ENCODE measurements at places on chromosomes 6 and 20.

GRCh38 chr6:16991981-16992629 is 109.7 kb upstream of the STMND1 start:
- no peak for DNase-seq

GRCh38 chr6:47785182-47785581 is 3.4 kb downstream of the OPN5 start:
- no peak for DNase-seq

GRCh38 chr6:11292091-11292490 is 59.6 kb upstream of the NEDD9 start:
- DNase-seq: no peak

DNA sequence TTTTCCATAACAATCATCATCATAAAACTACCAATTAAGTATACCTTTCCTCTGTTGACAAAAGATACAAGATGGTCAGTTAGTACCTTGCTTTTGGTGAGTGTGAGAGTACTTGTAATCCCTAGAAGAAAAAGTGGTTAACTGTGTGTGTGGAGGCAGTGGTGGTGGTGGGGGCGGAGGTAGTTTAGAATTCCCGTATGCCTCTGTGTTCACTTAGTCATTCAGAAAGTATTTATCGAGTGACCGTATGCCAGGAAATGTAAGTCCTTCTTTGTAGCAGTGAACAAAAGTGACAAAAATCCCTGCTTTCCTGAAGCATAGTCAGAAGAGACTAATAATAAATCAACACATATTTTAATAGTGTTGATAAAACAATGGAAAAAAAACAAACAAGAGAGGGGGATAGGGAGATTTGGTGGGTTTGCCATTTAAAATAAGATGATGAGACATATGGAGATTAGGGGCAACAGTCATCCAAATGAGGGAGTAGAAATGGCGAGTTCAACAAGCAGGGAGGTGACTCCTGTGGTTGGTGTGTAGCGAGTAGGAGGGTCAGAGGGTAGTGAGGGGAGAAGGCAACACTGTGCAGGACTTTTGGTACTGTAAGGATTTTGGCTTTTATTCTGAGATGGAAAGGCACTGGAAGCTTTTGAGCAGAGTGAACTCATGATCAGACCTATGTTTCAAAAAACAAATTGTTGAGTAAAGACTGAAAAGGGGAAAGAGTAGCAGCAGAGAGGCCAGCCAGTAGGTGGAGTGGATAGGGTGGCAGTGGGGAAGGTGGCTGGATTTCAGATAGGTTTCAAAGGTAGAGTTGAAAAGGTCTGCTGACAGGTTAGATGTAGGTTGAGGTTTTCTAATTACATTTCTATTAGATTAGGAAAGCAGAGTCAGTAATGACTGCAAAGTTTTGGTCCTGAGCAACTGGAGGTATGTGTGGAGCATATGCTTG is 40.3 kb upstream of the SIM1 start:
- DNase-seq: peak; percentile 55

Measured in lung microvascular endothelial cell (primary cell).